ENCODE measurements at places on chromosomes 2 and 18.
A peak's percentile ranks its signal among the peaks of the same experiment; 100 is the strongest.

DNA sequence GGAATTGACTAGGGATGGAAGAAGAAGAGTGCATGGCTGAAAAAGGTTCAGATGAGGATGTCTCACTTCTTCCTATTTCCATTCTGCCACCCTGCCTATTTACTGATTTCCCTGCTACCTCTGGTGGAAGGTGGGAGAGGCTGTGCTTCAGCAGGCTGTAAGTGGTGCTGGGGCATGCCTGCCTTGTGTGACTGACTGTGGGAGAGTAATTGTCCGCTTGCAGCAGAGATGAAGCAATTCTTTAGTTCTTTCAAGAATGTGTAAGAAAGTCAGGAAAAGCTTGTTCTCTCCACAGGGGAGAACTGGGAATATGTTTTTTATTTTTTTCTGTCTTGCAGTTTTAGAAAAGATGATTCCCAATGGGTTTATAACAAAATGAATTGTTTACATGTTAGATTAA, 72.5 kb upstream of the NYAP2 start:
- DNase-seq, result no peak

GRCh38 chr18:25724121-25724520, 366.3 kb downstream of the SS18 start:
- no peak for DNase-seq

DNA sequence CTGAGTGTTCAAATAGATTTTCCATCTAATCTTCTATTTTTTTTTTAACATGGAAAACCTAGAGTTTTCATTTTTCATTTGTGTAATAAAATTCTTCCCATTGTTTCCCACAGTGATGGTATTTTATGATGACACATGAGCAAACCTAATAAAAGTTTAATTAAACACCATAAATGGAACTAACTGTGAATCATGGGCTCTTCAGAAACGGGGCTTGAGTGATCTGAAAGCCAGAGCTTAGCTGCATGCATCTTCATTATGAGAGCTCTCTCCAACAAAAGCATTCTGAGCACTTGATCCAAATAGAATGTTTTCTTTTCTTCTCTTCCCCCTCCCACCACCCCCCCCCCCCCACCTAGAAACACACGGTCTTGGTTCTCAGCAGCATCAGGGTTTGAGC, 82.1 kb upstream of the REV1 start:
- peak; percentile 86 for DNase-seq

GRCh38 chr2:229921101-229921891, 513 bp downstream of the TRIP12 start:
- DNase-seq, result peak; percentile 78

GRCh38 chr2:168307379-168307778, 60.0 kb upstream of the STK39 start:
- no peak for DNase-seq

DNA sequence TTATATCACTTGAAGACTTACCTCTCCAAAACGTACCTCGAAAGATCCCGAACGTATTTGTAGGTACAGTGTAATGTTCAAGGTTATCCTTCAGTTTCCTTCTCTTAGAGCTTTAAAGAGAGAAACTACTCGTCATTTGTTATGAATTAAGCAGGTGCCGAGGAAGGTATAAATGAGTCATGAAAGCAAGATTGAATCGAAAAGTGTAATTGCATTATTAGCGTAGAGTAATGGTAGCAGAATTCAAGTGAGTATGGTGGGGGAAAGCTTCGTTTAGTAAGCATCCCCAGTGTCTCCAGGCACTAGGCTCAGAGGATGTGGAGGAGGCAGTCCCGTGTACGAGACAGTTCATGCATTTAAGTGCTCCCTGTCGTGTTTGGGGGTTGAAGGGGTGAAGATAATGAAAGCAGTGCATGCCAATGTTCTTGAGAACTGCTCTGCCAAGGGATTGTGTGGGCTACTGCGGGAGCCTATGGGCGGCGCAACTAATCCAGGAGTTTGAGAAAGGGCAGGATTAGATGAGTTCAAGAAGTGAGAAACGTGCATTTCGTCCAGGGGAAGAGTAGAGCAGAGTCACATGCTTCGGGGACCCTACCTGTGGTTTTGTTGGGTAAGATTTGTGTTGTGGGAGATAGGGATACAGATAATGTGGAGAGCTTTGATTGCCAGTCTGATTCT, 858 bp downstream of the POLR1B start:
- DNase-seq, result peak; percentile 26

- DNase-seq, result peak; percentile 68
Observed at GRCh38 chr2:42195559-42195958, 26.4 kb downstream of the EML4 start.

DNA sequence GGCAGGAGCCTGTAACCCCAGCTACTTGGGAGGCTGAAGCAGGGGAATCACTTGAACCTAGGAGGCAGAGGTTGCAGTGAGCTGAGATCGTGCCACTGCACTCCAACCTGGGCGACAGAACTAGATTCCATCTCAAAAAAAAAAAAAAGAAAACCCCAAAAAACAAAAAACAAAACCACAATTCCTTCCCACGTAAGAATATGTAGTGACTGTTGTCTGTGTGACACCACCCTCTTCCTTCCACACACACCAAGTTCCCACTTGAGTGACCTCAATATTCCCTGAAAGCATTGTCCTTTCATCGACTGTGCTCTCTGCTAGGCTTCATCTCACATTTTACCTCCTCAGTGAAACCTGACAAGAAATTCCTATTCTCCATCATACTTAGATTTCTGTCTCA, 8.8 kb upstream of the THADA start:
- DNase-seq, result no peak

- peak; percentile 30 for DNase-seq
Observed at GRCh38 chr2:23361152-23361551, 23.8 kb upstream of the KLHL29 start.

- no peak for DNase-seq
Observed at GRCh38 chr2:189516546-189516945, 64.0 kb downstream of the SLC40A1 start.

- DNase-seq, result no peak
Observed at GRCh38 chr2:121184248-121184862, 100.6 kb downstream of the TFCP2L1 start.

All from EH (cell line).